ENCODE measurements at places on chromosomes 7 and 10. TPM values are rescaled to one million over a fixed set of nuclear protein-coding genes. Genes with fewer than 3 reads are reported as not detected.

BEND7 gene
- total RNA-seq, result 9.9 TPM

WIPF3 gene
- 3.2 TPM for total RNA-seq

DNA sequence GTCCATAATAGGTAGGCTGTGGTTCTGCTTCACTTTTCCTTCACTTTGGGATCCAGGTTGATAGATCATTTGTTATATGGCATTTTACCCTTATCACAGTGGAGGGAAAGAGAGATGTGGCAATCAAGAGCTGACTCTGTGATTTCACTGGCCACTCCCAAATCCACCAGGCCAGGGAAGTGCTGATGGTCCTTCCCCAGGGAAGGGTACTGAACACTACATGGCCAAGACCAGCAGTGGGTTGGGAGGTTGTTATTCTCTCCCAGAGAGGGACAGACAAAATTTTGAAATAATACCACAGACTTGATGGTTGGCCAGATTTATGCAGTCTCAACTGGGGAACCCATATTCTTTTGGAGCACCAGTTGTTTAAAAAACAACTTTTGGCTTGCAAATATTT lies 102.5 kb downstream of the SND1 start:
- no peak for DNase-seq

GRCh38 chr10:118374404-118374803 lies 32.3 kb upstream of the FAM204A start:
- DNase-seq, result no peak

GPAM gene
- total RNA-seq, result 26.3 TPM

DDX56 gene
- 61.9 TPM for total RNA-seq

GRCh38 chr7:21374134-21374533 lies 53.7 kb upstream of the SP4 start:
- no peak for DNase-seq

DNA sequence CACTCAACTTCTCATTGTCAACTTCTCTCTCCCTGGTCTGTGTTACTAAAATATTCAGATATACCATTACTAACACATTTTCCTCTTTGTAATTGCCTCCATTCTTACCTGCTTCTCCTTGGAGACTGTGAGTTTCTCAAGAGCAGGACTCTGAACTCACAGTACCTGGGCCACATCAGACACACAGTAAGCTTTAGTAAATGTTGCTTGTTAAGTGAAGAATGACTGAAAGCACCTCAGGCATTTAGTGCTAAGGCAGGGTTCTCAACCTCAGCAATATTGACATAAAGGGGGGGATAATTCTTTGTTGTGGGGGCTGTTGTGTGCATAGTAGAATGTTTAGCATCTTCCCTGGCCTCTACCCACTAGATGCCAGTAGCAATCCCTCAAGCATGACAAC lies 72.0 kb upstream of the RAB11FIP2 start:
- DNase-seq, result no peak

ITIH2 gene
- total RNA-seq, result 2.0 TPM

DNA sequence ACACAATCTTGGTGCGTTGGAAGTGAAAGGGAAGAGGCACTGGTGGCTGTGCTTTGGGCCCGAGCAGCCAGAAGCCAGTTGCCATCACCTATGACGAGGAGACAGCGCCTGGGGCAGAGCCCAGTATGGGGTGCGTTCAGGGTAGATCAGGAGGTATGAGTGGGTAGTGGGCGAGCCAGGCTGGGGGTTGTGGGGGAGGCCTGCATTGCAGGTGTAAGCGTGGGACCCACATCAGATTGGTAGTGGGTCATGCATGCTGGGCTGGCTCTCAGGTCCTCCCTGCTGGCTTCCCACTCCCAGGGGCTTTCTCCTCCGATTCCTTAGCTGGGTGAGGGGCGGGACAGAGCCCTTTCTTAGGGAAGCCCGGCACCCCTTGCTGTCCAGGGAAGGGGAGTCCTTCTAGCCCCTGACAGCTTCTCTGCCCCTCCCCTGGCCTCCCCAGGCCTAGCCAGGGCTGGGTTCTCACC lies 445 bp upstream of the PVRIG start:
- no peak for DNase-seq

GRCh38 chr7:44561962-44562621 lies 11.6 kb downstream of the DDX56 start:
- no peak for DNase-seq

DNA sequence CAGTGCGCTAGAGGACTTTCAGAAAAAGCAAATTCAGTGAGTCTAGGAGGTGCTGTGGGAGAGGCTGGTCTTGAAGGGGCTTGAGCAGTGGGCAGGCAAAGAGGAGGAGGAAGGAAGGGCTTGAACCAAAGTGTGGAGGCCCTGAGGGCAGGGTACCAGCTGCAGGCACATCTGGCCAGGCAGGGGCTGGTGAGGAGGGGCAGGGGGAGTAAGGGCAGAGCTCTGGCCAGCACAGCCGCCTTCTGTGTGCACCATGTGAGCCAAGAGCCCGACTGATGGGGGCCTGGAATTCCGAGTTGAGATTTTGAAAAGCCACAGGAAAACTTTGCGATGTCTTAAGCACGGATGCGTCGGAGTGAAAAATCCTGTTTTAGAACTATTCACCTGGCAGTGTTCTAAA lies 74.5 kb downstream of the PRPF18 start:
- DNase-seq, result no peak

DNA sequence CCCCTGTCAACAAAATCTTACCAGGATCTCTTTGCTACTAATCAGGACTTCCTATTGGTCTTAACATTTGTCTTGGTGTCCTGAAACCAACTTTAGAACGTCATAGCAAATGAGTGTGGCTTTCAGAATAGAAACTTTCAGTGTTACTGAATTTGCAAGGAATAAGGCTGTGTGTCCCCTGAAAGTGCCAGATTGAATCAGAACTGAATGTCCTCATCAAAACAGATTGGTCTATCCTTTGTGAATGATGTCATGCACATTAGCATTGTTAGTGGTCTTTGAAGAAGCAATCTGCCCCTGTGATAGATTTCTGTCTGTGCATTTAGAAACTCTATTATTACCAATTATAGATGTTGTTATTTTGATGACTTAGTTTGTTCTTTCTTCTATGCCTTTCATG lies 119.9 kb downstream of the AGMO start:
- no peak for DNase-seq

HMX3 gene
- total RNA-seq, result not detected

ATG9B gene
- 0.44 TPM for total RNA-seq

GRCh38 chr7:73856941-73857340 lies 4.0 kb upstream of the TMEM270 start:
- no peak for DNase-seq

DNA sequence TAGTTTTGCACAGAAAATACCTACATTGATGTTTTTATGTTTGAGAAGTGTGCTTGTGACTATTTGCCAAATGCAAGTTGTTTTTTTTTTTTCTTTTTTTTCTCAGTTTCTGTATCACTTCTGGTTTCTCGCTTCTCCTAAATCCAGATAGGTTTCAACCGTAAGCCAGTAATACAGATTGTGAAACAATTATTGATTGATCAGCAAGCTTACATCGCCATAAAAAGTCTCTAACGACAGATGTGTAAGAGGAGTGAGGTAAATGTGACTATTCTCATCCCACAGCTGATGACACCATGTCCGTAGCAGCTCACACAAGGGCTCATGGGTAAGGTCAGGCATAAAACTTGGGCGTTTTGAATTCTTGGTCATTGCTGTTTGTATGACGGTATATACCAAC lies 202.8 kb upstream of the AKR1E2 start:
- no peak for DNase-seq

DNA sequence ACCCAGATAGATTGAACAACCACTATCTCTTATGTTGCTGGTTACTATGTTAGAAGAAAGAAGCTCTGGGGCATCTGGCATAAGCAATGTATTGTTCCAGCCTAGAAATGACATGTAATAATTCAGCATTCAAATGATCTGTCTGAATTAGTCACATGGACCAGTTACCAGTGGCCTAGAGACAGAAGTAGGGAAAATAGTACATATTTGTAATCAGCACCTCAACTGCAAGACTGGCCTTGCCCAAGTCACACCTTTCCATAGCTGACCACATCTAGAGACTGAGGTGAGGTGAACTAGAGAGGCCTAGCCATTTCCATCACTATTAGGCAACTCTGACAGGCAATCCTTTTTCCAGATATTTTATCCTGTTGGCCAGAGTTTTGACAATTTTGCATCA lies 315.6 kb upstream of the KCND2 start:
- DNase-seq, result no peak

- no peak for DNase-seq
Observed at GRCh38 chr10:1368842-1369171, 312.6 kb downstream of the WDR37 start.
